ENCODE measurements at places on chromosomes 2 and 18. TPM values are rescaled to one million over a fixed set of nuclear protein-coding genes. Genes with fewer than 3 reads are reported as not detected.

The MROH2A gene
- not detected for polyA plus RNA-seq

The GRB14 gene
- 2.4 TPM for polyA plus RNA-seq

The FBXO36 gene
- 2.1 TPM for polyA plus RNA-seq

The CREG2 gene
- 6.7 TPM for polyA plus RNA-seq

The BCL2 gene
- polyA plus RNA-seq = 16.0 TPM

The CFAP210 gene
- not detected for polyA plus RNA-seq

The CFLAR gene
- polyA plus RNA-seq = 44.8 TPM

Data from hindlimb muscle (tissue), 1 donor.